ENCODE measurements at places on chromosomes 7 and 10.

GRCh38 chr7:123789817-123790216 is 41.0 kb upstream of the WASL start:
- H3K27ac ChIP-seq: no peak overlapping the region
- DNase-seq: no peak
- H3K36me3 ChIP-seq: no peaks in the 10 kb centered on the region
- H3K4me3 ChIP-seq: no peak overlapping the region
- H3K4me1 ChIP-seq: no peaks in the 10 kb centered on the region

GRCh38 chr10:106626371-106626770 is 538.1 kb downstream of the SORCS1 start:
- peaks cover 10% of the 10 kb centered on the region for H3K4me1 ChIP-seq
- H3K27ac ChIP-seq: no peak overlapping the region
- no peaks in the 10 kb centered on the region for H3K27me3 ChIP-seq

DNA sequence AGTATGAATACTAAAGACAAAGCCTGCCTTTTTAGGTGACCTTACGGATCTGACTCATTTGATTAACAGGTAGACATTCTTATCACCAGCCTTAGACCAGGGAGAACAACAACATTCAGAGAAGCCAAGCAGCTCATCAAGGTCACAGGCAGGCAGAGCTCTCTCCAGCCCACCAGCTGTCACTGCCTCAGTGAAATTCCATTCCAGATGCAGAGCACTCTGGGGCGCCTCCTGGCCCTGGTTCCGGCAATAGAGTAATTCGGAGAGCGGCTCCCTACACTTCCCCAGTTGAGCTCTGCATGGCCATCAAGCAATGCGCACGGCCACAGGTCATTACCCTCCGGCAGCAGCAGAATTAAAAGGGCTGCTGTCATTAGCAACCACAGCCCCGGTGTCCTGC is 164.7 kb downstream of the TCERG1L start:
- H3K4me1 ChIP-seq: peaks cover 6% of the 10 kb centered on the region
- peaks cover under 1% of the 10 kb centered on the region for H3K27me3 ChIP-seq
- H3K36me3 ChIP-seq: no peaks in the 10 kb centered on the region

DNA sequence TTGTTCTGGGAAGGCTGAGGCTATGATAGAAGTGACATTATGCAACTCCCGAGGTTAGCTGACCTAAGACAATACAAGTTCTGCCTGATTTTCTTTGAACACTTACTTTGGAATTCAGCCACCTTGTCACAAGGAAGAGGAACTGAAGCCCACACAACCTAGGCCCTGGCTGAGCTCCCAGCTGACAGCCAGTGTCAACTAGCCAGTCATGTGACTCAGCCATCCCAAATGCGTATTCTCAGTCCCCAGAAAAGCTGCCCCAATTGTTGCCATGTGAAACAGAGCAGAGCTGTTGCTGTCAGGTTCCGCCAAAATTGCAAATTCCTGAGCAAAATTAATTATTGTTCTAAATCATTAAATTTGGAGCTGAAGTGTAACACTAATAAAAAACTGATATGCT is 1010.0 kb downstream of the XPNPEP1 start:
- no peak overlapping the region for H3K27ac ChIP-seq
- H3K27me3 ChIP-seq: no peaks in the 10 kb centered on the region
- H3K4me1 ChIP-seq: no peaks in the 10 kb centered on the region
- H3K4me3 ChIP-seq: no peak overlapping the region
- no peak for DNase-seq
- no peaks in the 10 kb centered on the region for H3K36me3 ChIP-seq

- no peaks in the 10 kb centered on the region for H3K36me3 ChIP-seq
- DNase-seq: no peak
- H3K27ac ChIP-seq: no peak overlapping the region
- no peaks in the 10 kb centered on the region for H3K27me3 ChIP-seq
Measured at GRCh38 chr7:25359471-25360059, 131.3 kb upstream of the NPVF start.
